ENCODE measurements at places on chromosomes 11 and 22.

- no peak for DNase-seq
These were observed 92.5 kb downstream of the SIK3 start for GRCh38 chr11:117005758-117006157.

- DNase-seq: no peak
These were observed 128.7 kb downstream of the MPPED1 start for GRCh38 chr22:43540529-43540923.

- no peak for DNase-seq
These were observed 20.9 kb downstream of the PRG3 start for GRCh38 chr11:57359896-57360690.

DNA sequence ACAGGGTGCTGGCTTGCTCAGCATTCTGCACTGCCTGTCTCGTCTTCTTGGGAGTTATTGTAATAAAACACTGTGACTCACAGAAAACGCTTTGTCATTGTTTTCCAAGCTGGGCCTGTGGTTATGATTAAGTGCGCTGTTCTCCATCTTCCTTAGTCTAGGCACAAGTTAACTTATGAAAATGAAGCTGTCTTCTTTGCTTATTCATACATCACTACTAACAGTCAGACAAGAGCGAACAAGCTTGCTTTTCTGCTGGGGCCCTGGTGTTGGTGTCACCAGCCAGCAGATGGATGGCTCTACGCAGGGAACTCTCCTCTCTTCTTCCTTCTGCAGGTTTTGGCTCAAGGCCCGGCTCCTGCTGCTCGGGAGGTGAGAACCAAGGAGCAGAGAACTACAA lies 380.1 kb upstream of the SYN3 start:
- no peak for DNase-seq

- DNase-seq: no peak
These were observed 3.3 kb upstream of the EPS8L2 start for GRCh38 chr11:702462-703461.

DNA sequence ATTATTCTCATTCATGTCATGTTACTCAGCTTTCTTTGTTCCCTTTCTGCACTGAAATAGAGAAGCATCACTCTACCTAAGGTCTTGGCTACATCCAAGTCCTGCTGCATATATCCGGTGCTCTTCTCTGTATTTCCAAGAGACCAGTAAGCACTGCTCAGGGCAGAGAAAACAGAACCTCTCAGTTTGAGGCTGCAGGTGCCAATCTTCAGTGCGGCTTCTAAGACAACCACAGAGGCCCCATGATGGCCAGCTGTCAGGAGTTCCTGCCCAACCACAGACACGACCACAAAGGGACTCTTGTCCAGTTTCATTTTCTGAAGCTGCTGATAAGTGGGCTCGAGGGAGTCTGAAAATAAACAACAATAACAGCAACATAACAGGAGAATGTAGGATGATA lies 378.4 kb upstream of the PITPNB start:
- DNase-seq: no peak

DNA sequence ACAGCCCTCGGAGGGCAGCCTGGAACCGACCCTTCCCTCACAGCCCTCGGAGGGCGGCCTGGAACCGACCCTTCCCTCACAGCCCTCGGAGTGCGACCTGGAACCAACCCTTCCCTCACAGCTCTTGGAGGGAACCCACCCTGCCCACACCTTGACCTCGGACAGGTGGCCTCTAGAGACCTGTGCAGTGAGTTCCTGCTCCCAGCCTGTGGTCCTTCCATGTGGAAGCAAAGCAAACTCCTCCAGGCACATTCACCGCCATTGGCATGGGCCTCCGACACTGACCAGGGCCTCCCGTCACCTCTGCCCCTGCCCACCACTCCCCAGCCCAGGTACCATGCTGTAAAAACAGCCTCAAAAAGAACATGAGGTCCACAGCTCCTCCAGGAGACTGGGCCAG lies 272.1 kb downstream of the BRD1 start:
- DNase-seq: no peak

- DNase-seq: no peak
These were observed 2.0 kb downstream of the PRCP start for GRCh38 chr11:82898241-82898640.

Measured in activated naive CD4-positive, alpha-beta T cell (primary cell).